ENCODE measurements at places on chromosomes 2 and 18. TPM values are rescaled to one million over a fixed set of nuclear protein-coding genes. Genes with fewer than 3 reads are reported as not detected.

GRCh38 chr2:160679686-160680085 is 186.1 kb upstream of the RBMS1 start:
- no peak for DNase-seq

RAB31 gene
- total RNA-seq: 90.8 TPM

DNA sequence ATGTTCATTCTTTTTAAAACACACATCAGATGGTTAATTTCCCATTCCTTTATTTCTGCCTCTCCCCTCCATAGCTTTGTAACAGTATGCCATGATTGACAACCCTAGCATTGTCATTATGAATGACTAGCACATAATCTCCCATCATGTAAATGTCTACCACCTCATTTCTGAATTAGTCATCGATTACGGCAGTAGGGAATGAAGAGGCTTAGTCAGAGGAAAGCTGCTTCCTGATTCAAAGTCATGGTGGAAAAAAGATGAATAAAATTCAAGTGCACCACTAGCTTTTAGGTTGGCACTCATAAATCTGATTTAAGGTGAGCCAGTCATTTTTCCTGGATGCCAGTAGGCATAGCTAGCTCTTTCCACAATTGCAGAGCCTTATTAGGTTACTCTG is 19.1 kb upstream of the ACMSD start:
- no peak for DNase-seq

- no peak for DNase-seq
Measured at GRCh38 chr2:219299372-219299760, 9.8 kb downstream of the PTPRN start.

DNA sequence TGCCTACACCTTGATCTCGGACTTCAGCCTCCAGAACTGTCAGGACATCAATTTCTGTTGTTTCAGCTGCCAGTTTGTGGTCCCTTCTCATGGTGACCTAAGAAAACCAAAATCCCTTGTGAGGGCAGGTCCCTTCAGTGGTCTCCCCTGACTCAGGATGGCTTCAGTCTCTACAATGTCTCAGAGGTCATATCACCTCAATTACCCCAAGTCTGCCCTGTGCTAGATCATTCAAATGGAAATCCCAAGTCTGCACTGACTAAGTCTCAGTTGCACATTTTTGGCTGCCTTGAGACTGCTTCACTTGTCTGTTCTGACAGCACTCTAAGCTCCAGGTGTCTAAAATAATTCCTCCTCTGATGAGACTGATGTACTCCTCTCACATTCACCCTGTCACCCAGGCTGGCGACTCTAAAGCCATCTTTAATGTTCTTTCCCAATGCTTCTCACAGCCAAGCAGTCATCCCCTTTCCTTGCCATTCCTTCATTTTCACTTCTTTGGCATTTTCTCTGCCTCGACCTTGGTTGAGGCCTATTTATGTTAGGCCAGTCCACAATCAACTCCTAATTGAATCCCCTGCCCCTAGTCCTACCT is 470.8 kb downstream of the DLGAP1 start:
- DNase-seq: no peak

DNA sequence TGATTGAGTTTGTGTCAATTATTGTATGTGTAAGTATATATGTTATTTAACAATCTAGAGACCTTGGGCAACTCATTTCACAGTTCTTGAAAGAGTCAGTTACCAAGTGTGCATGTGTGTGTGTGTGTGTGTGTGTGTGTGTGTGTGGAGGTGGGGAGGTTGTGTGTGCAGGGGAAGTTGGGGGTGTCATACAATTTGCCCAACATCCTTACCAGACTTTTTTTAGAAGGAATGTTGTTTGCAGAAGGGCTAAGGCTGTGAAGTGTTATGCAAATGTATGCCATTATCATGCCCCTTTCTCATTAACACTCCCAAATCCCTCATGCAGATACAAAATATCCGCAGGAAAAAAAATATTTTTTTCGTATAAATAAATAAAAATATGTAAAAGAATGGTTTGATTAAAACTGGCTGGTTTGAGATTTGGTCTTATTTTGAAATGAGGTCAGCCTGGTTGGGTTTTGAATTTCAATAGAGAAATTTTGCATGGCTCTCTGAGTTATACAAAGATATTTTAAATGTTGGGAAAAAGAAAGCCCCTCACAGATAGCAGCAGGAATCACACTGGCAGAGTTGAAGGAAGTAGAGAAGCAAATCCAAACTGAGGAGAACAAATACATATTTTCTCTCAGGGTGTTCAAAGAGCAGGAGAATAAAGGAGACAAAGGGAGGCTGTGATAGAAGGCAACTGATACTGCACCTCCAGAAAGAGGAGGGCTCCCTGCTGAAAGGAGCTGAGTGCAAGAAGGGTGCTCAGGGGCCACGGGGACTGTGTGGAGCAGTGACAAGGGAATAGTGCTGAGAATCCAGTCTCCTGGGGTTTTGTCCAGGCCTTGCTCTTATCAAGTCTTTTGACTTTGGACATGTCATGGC is 1365.5 kb upstream of the CELF4 start:
- no peak for DNase-seq
